Astrocyte (in vitro differentiated cells and primary cell): ENCODE measurements at places on chromosomes 3 and 15.

DNA sequence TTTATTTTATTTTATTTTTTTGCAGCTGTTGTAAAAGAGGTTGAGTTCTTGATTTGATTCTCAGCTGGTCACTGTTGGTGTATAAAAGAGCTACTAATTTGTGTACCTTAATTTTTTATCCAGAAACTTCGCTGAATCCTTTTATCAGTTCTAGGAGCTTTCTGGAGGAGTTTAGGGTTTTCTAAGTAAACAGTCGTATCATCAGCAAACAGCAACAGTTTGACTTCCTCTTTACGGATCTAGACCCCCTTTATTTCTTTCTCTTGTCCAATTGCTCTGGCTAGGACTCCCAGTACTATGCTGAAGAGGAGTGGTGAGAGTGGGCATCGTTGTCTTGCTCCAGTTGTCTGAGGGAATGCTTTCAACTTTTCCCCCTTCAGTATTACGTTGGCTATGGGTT, 165.8 kb upstream of the KCNMB2 start:
- H3K27ac ChIP-seq: no peak overlapping the region
- no peaks in the 10 kb centered on the region for H3K4me1 ChIP-seq
- H3K27me3 ChIP-seq: no peaks in the 10 kb centered on the region
- H3K4me3 ChIP-seq: no peak overlapping the region
- DNase-seq: no peak
- H3K36me3 ChIP-seq: no peaks in the 10 kb centered on the region

DNA sequence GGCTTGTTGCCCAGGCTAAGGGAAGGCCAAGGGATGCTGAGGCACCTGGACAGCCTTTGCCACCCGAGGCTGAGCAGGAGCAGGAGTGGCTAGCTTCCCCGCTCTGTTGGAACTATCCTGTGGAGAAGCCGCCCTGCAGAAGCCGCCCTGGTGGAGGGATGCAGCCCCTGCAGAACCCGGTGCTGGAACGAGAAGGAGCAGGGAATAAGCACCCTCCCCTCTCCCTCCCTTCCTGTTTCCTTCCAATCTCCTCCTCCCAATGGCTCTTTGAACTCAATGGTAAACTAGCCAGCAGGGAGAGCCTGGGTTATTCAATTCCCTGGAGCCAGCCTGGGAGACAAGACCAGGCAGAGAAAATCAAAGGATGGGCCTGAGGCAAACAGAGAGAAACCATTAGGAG, 11.8 kb upstream of the HRG start:
- DNase-seq: no peak
- H3K4me3 ChIP-seq: no peak overlapping the region
- no peak overlapping the region for H3K27ac ChIP-seq
- no peaks in the 10 kb centered on the region for H3K4me1 ChIP-seq

DNA sequence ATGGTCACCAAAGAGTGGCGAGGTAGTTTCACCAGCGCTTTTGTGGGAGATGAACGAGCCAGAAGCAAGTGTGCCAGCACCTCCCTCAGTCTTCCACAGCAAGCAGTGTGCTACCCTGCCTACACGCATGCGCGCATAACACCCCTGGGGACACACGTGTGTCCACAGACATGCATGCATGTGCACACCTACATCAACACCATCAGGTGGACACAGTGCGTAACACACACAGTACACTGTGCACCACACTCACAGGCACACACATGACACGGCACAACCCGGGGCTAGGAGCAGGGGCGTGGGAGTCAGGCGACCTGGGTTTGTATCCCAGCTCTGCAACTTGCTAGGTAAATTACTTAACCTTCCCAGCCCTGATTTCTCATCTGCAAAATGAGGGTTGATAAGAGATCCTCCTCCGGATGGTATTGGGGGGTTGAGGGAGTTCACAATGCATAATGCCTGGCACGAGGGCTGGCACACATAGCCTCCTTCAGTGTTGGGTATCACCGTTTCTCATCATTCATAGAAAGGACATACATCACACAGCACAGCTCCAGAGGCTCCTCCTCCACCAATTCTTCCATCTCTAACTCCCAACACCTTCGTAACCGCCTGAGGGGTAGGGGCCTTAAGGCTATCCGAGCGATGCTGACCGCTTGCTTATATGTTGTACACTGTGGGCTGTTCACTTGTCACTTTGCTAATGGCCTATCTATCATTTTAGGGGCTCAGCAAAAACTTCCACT, 174.9 kb downstream of the SMAD6 start:
- no peak overlapping the region for H3K4me3 ChIP-seq
- DNase-seq: no peak
- H3K27ac ChIP-seq: no peak overlapping the region
- H3K4me1 ChIP-seq: peaks cover 1% of the 10 kb centered on the region
- H3K27me3 ChIP-seq: no peaks in the 10 kb centered on the region

GRCh38 chr15:101129851-101130380, 121.9 kb downstream of the CHSY1 start:
- no peak overlapping the region for H3K27ac ChIP-seq
- H3K27me3 ChIP-seq: no peaks in the 10 kb centered on the region
- no peaks in the 10 kb centered on the region for H3K36me3 ChIP-seq
- DNase-seq: no peak
- H3K4me1 ChIP-seq: peaks cover 32% of the 10 kb centered on the region

DNA sequence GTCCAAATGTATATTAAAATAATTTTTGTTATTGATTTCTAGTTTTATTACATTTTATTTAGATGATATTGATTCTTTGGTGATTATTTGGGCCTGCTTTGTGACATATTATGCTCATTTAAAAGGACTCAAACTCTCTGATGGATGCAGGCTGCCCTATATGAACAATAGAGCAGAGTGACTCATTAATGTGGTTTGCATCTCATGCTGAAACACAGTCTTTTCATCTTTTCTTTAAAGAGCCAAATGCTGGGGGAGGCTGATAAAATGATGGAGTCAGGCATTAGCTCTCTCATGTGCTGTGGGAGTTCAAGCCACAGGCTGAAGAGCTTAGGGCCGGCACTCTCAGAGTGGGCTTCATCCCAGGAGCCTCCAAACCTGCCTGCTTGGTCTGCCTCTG, 7.2 kb downstream of the PLA1A start:
- H3K36me3 ChIP-seq: no peaks in the 10 kb centered on the region
- peaks cover 5% of the 10 kb centered on the region for H3K27me3 ChIP-seq
- no peak overlapping the region for H3K4me3 ChIP-seq

DNA sequence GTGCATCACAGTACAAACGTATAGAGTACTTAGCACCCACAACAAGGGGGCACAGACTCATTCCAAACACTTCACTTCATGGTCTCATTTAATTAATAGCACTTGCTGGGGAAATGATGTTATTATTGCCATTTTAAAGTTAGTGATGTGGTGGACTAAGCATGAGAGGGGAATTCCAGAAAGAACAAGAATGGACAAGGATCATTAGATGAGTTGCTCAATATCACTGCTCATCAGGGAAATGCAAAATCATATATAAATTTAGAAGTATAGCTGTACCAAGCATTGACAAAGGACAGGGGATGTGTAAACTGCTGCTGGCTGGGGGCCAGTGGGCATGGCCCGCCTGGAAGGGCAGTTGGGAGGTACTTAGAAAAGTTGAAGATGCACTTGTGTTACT, 14.6 kb downstream of the PRR20G start:
- H3K27ac ChIP-seq: no peak overlapping the region
- H3K36me3 ChIP-seq: no peaks in the 10 kb centered on the region
- no peak overlapping the region for H3K4me3 ChIP-seq
- no peak for DNase-seq
- no peaks in the 10 kb centered on the region for H3K4me1 ChIP-seq
- no peaks in the 10 kb centered on the region for H3K27me3 ChIP-seq

DNA sequence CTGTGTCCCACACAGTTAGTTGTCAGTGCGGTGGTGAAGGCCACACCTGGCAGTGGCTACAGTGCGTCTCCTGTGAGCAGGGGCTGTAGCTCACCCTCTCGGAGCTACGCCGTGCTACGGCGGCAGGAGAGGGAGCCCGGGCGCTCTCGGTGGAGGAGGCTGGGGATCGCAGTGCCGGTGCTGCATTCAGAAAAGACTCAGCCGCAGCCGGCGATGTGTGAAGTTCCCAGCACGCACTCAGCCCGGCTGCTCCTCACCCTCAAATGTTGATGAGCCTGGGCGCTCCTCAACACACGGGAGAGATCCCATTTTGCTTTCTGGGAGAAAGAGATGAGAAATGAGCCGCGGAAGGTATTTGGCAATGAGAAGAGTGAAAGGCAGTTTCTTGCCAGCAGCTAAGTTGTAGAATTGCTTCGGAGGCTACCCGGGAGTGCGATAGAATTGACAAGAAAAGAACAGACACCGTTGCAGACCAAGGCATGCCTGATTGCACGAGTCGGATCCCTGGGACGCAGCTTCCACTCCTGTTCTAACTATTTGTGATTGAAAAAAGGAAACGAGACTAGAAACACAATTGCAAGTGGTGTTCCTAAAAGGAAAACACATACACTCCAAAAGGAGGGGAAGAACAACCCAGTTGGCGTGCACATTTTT, at the start of gene UNC13C:
TSS of gene UNC13C (plus strand) at position 189 of the 654 bp plus-strand sequence. CDS start 34,463 bp downstream, outside the sequence.
- H3K4me1 ChIP-seq: no peaks in the 10 kb centered on the region
- H3K36me3 ChIP-seq: no peaks in the 10 kb centered on the region
- H3K27ac ChIP-seq: no peak within 1 kb of the TSS
- DNase-seq: no peak
- H3K4me3 ChIP-seq: peak within 1 kb of the TSS; percentile 36
- peaks cover 4% of the 10 kb centered on the region for H3K27me3 ChIP-seq

DNA sequence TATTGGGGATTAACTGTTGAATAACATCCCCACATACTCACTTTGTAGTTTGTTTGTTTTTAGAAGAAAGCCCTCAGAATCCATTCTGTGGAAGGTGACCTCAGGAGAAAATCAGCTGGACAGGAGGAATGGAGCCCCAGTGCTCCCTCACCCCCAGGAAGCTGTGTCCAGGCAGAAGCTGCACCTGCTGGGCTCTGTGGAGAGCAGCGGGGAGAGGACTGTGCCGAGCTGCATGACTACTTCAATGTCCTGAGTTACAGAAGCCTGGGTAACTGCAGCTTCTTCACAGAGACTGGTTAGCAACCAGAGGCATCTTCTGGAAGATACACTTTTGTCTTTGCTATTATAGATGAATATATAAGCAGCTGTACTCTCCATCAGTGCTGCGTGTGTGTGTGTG, 14.0 kb downstream of the TIGIT start:
- no peaks in the 10 kb centered on the region for H3K36me3 ChIP-seq
- DNase-seq: no peak
- H3K27me3 ChIP-seq: no peaks in the 10 kb centered on the region
- no peaks in the 10 kb centered on the region for H3K4me1 ChIP-seq

GRCh38 chr15:38227941-38228340, 24.7 kb upstream of the SPRED1 start:
- H3K4me3 ChIP-seq: no peak overlapping the region
- H3K36me3 ChIP-seq: no peaks in the 10 kb centered on the region
- no peaks in the 10 kb centered on the region for H3K27me3 ChIP-seq
- H3K4me1 ChIP-seq: peaks cover 6% of the 10 kb centered on the region
- H3K27ac ChIP-seq: no peak overlapping the region
- no peak for DNase-seq

DNA sequence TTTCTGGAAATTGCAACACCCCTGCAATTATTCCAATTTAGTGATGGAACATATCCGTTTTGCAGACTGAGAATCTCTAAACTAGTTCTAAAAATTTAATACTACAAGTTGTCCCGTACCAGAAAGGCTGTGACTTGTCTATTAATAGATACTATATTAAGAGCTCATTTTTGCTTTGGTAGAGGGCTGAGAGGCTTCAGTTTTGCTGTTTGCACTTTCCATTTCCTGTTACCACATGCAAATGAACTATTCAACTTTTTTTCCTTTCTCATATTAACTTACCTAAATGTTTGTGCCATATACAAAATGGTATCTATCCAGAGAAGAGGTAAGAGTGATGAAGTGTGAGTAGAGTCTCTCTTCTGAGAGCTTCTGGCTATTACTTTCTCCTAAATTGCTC, 101.5 kb upstream of the CRBN start:
- no peak overlapping the region for H3K27ac ChIP-seq
- H3K4me1 ChIP-seq: no peaks in the 10 kb centered on the region
- H3K36me3 ChIP-seq: no peaks in the 10 kb centered on the region
- no peaks in the 10 kb centered on the region for H3K27me3 ChIP-seq

GRCh38 chr15:65812916-65813315, 20.8 kb upstream of the DENND4A start:
- no peak for DNase-seq
- no peaks in the 10 kb centered on the region for H3K36me3 ChIP-seq
- no peaks in the 10 kb centered on the region for H3K27me3 ChIP-seq
- H3K4me1 ChIP-seq: no peaks in the 10 kb centered on the region

GRCh38 chr3:184811034-184811433, 932 bp upstream of the VPS8 start:
- H3K4me1 ChIP-seq: peaks cover 9% of the 10 kb centered on the region
- H3K27ac ChIP-seq: no peak overlapping the region
- no peaks in the 10 kb centered on the region for H3K27me3 ChIP-seq
- DNase-seq: no peak
- H3K36me3 ChIP-seq: no peaks in the 10 kb centered on the region

DNA sequence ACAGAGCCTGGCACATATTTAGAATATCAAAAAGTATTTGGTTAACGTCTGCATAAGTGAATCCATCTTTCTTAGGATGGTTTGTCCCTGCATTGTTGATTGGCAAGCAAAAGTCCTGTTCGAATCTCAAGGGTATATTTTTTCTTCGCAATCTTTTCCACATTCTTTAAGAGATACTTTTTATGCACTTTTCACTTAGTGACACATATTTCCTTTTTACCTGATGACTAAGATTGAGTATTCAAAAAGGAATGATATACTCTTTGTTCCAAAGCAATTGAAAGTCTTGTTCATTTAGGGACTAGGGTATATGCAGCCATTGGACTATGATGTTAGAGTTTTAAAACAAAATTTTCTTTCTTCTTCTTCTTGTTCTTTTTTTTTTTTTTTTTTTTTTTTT, 349.9 kb downstream of the NLGN1 start:
- H3K36me3 ChIP-seq: no peaks in the 10 kb centered on the region
- DNase-seq: peak; percentile 52
- no peak overlapping the region for H3K4me3 ChIP-seq
